ENCODE measurements at places on chromosomes 6 and 20. TPM values are rescaled to one million over a fixed set of nuclear protein-coding genes. Genes with fewer than 3 reads are reported as not detected.

Gene LHFPL5
- total RNA-seq = not detected

GRCh38 chr20:1300083-1300840 is 28.7 kb downstream of the SDCBP2 start:
- no peak for DNase-seq

DNA sequence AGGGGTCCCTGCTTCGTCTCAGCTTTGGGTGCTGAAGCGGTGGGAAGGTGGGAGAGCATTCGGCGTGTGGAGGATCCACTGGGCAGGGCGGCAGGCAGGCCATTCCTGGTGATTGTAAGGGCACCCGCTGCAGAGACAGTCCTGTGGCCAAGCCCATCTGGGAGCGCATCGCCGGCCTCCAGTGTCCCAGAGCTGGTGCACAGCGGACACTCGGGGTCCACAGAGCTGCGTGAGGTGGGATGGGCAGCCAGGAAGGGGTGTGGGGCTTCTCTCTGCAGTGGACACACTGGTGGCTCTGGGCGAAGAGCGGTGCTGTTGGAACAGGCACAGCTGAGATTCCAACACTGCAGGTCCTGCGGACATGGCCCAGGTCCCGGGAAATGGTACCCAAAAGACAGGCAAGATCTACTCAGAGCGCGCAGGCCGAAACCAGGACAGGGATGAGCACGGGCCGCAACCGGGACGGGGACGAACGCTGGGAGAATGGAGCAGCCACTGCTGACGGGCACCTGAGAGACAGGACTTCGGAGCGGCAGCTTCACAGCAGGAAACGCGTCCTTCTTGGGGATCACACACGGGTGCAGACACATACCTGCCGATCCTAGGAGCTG is 188.2 kb downstream of the ERMARD start:
- DNase-seq = no peak

GRCh38 chr20:63359937-63360849 is 956 bp downstream of the CHRNA4 start:
- no peak for DNase-seq

DNA sequence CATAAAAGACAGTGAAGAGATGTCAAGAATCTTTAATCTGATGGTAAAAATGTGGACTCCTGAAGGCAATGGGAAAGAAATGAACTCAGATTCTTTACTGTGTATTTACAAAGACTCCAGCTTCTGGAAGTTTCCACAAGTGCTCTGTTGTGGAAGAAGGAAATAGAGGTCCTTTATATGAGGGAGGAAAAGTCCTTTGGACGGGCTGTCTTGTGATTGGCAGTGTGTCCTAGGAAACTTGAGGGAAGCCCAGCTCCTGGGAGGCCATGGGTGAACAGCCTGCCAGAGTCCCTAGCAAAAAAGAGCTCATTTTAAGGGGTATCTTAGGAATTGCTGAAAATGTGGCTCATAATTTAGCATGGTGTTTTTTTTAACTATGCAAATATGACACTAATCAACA is 92.0 kb downstream of the RNASET2 start:
- DNase-seq = no peak

GRCh38 chr6:43053545-43054205 is at the start of gene CUL7:
Gene CUL7 (minus strand): TSS chr6:43053851. CDS start chr6:43052788, 1,063 bp downstream.
- DNase-seq = peak; percentile 97

DNA sequence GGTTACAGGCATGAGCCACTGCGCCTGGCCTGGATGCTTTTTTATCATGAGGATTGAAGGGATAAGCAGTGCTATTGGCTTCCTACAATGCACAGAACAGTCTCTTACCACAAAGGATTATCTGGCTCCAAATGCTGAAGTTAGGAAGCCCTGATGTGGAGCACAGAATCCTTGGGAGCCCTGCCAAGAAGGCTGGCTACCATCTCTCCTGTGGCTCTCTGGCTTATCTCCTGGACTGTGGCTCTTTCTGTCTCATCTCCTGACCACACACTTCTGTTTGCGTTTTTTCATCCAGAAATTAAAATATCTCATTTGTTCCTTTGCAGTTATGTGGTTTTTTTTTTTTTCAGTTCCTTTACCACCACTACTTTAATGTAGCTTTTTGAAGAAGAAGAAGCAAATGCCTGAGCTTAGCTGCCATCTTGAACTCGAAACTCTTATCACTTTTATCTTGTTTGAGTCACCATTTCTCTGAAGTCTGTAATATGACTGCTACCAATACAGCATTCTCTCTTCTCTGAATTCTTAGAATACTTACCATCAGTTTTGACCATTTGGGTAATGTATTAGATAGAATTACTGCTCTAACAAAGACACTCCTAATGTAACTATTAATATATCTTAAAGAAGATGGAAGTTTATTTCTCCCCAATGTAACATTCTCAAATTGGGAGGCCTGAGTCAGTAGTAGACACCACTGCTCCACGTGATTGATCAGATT is 1044.7 kb downstream of the KIF16B start:
- DNase-seq = no peak
